T-helper 17 cell (primary cell): ENCODE measurements at places on chromosomes 7 and 10. TPM values are rescaled to one million over a fixed set of nuclear protein-coding genes. Genes with fewer than 3 reads are reported as not detected.

DNA sequence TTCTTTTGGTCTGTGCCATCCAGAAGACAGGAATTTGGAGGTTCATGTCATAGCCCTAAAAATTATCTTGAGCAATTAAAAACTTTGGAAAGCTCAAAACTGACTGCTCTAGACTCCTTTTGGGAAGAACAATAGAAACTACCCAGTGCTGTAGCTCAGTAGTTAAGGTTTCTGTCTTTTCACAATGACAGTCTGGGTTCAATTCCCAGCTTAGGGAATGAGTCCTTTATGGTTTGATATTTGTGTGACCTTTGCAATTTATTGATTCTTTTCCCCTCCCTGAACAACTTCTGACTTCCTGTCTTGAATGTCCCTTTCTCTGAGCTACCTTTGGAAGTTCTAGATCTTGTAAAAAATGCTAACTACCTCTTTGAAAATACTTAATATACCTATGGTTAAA is 603.3 kb upstream of the IGFBP3 start:
- no peaks in the 10 kb centered on the region for H3K36me3 ChIP-seq
- no peak for DNase-seq
- no peak overlapping the region for H3K4me3 ChIP-seq
- H3K27me3 ChIP-seq: no peaks in the 10 kb centered on the region
- H3K4me1 ChIP-seq: no peaks in the 10 kb centered on the region

- H3K4me3 ChIP-seq: no peak overlapping the region
- peaks cover 5% of the 10 kb centered on the region for H3K4me1 ChIP-seq
- H3K27me3 ChIP-seq: no peaks in the 10 kb centered on the region
- H3K36me3 ChIP-seq: peaks cover 2% of the 10 kb centered on the region
- H3K27ac ChIP-seq: peak overlapping the region; percentile 34
Observed at GRCh38 chr10:102090772-102091171, 25.6 kb downstream of the HPS6 start.

GRCh38 chr7:145909991-145910513 is 206.5 kb upstream of the CNTNAP2 start:
- no peak overlapping the region for H3K4me3 ChIP-seq
- no peaks in the 10 kb centered on the region for H3K36me3 ChIP-seq
- no peak for DNase-seq
- no peaks in the 10 kb centered on the region for H3K4me1 ChIP-seq
- no peak overlapping the region for H3K27ac ChIP-seq
- no peaks in the 10 kb centered on the region for H3K27me3 ChIP-seq

GRCh38 chr7:16130111-16131110 is 290.9 kb downstream of the CRPPA start:
- no peak overlapping the region for H3K4me3 ChIP-seq
- H3K36me3 ChIP-seq: no peaks in the 10 kb centered on the region
- DNase-seq: no peak
- no peak overlapping the region for H3K27ac ChIP-seq
- H3K4me1 ChIP-seq: no peaks in the 10 kb centered on the region
- H3K27me3 ChIP-seq: no peaks in the 10 kb centered on the region

- H3K4me1 ChIP-seq: peaks cover 24% of the 10 kb centered on the region
- H3K4me3 ChIP-seq: no peak overlapping the region
- H3K36me3 ChIP-seq: no peaks in the 10 kb centered on the region
- H3K27me3 ChIP-seq: no peaks in the 10 kb centered on the region
- no peak overlapping the region for H3K27ac ChIP-seq
- DNase-seq: no peak
Observed at GRCh38 chr7:112212571-112212970, 6.1 kb downstream of the ZNF277 start.

DNA sequence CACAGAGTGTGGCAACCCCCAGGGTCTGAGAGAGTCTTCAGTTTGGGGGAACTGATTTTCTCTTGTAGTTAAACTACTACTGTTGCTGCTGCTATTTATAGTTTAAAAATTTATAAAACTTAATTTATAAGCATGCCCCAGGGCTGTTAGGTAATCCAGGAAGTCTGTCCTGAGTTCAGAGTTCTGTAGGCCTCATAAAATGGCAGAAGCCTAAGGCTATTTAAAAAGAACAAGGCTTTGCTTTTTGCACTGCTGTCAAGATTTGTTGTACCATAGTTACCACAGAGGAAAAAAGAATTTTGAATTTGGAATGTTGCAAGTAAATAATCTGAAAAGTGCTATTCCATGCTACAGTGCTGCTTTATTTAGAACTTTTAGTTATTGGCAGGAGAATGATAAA is 66.1 kb downstream of the AGK start:
- no peak overlapping the region for H3K27ac ChIP-seq
- no peaks in the 10 kb centered on the region for H3K4me1 ChIP-seq
- no peaks in the 10 kb centered on the region for H3K27me3 ChIP-seq
- peaks cover 2% of the 10 kb centered on the region for H3K36me3 ChIP-seq
- DNase-seq: no peak
- H3K4me3 ChIP-seq: no peak overlapping the region

DNA sequence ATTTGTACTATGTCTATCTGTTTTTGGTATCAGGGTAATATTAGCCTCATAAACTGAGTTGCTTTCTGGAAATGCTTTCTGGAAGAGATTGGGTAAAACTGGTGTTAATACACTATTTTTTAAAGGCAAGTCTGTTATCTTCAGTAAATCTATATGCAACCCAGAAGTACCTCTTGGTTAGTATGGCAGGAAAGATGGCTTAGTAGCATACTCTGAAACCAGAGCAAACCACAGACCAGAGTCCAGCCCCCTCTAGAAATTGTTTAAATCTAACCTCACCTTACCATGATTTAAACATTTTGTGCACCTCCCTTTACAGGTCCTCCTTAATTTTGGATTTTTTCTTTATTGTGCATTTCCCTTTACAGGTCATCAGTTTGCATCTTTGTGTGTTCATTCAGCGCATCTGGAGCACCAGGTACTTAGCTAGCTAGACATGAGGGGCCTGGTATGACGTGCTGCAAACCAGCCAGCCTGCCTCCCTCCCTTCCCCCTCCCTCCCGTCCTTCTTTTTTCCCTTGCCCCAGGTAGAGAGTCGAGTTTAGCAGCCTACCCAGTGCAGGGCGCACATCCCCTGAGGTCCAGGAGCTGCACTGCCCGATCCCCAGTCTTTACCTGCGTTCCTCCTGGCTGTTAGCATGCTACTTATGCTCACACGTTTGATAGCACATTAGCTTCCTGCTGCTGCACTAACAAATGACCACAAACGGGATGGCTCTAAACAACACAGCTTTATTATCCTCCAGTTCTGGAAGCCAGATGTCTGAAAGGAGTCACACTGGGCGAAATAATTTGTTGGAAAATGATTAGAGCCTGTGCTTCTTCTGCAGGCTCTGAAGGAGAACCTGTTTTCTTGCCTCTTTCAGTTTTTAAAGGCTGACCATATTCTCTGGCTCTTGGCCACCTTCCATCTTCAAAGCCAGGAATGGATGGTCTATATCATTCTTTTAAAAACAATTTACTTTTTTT is 299.9 kb upstream of the HABP2 start:
- no peaks in the 10 kb centered on the region for H3K36me3 ChIP-seq
- no peak overlapping the region for H3K27ac ChIP-seq
- DNase-seq: no peak
- H3K4me3 ChIP-seq: no peak overlapping the region

The AGR2 gene
- not detected for total RNA-seq

GRCh38 chr7:66837007-66837406 is 84.0 kb upstream of the TMEM248 start:
- no peaks in the 10 kb centered on the region for H3K36me3 ChIP-seq
- H3K27me3 ChIP-seq: no peaks in the 10 kb centered on the region
- no peak overlapping the region for H3K4me3 ChIP-seq
- DNase-seq: no peak
- H3K4me1 ChIP-seq: no peaks in the 10 kb centered on the region
- no peak overlapping the region for H3K27ac ChIP-seq

DNA sequence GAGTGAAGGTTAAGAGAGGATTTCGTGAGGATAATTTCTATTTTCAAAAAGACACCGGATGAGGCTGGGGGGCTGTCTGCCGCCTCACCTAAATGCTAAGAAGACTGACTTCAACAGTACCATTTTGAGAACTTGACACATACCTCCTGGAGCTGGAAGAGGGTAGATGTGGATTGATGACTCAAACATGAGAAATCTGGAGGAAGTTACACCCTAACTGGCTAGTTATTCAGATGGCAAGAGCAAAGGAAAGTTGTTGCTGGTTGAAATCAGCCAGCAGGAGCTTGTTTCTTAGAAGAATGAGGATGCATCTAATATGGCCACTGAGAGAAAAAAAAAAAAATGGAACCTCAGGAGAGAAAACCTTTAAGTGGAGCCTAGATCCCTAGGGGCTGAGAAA is 76.2 kb upstream of the KIAA1217 start:
- H3K27me3 ChIP-seq: no peaks in the 10 kb centered on the region
- no peak for DNase-seq
- no peak overlapping the region for H3K4me3 ChIP-seq
- no peaks in the 10 kb centered on the region for H3K4me1 ChIP-seq
- no peaks in the 10 kb centered on the region for H3K36me3 ChIP-seq

- H3K27me3 ChIP-seq: no peaks in the 10 kb centered on the region
- peaks cover 6% of the 10 kb centered on the region for H3K4me1 ChIP-seq
- H3K36me3 ChIP-seq: peaks cover 7% of the 10 kb centered on the region
Observed at GRCh38 chr7:65744406-65744805, 128.5 kb upstream of the VKORC1L1 start.

DNA sequence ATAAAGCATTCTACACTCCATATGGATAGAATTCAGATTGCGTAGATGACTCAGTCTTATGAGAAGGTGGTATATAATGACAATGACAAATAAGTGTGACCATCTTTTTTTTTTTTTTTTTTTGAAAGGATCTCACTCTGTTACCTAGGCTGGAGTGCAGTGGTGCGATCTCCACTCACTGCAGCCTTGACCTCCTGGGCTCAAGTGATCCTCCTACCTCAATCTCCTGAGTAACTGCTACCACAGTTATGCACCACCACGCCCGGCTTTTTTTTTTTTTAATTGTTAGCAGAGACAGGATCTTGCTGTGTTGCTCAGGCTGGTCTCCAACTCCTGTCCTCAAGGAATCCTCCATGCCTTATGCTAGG is 43.2 kb upstream of the NRP1 start:
- H3K4me3 ChIP-seq: no peak overlapping the region
- H3K4me1 ChIP-seq: no peaks in the 10 kb centered on the region

The SDK1 gene
- 0.13 TPM for total RNA-seq
